ENCODE measurements at places on chromosomes 11 and 22. TPM values are rescaled to one million over a fixed set of nuclear protein-coding genes. Genes with fewer than 3 reads are reported as not detected.

Gene KCTD17
- total RNA-seq, result 19.8 TPM

Gene LRRC75B
- 14.4 TPM for total RNA-seq

Gene CDC42BPG
- 33.0 TPM for total RNA-seq

Gene SLC22A25
- not detected for total RNA-seq

DNA sequence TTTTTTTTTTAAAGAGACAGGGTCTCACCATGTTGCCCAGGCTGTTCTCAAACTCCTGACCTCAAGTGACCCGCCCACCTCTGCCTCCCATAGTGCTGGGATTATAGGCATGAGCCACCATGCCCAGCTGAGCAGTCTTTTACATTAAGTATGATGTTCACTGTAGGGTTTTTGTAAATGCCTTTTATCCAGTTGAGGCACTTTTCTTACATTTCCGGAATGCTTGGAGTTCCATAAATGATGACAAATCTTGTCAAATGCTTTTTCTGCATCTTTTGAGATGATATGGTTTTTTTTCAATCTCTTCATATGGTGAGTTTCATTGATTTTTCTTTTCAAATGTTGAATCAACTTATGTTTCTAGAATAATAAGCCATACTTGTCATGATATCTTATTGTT is 29.4 kb upstream of the CTTN start:
- H3K4me1 ChIP-seq, result no peaks in the 10 kb centered on the region
- no peak overlapping the region for H3K27ac ChIP-seq
- H3K27me3 ChIP-seq, result no peaks in the 10 kb centered on the region
- no peak for DNase-seq
- peaks cover 10% of the 10 kb centered on the region for H3K36me3 ChIP-seq

Measured in Calu3 (cell line).